ENCODE measurements at places on chromosomes 2 and 18.

DNA sequence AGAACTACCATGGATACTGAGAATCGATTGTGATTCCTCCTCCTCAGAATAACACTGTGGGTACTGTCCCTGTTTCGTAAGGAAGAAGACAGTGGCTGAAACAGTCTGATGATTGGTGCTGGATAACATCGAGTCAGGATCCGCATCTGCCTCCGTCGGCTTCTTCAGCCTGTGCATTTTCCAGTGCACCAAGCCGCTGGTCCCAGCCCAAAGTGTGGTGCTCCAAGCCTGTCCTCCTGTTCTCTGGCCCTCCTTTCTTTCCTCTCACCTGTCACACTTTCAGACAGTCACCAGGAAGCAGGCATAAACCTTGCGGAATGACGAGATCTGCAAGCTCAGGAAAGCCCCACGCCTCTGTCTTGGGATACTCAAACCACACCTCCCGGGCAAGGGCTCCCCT, 30.6 kb downstream of the PTGR3 start:
- DNase-seq, result no peak

- DNase-seq, result no peak
Observed at GRCh38 chr2:60741576-60741975, 14.5 kb upstream of the PAPOLG start.

DNA sequence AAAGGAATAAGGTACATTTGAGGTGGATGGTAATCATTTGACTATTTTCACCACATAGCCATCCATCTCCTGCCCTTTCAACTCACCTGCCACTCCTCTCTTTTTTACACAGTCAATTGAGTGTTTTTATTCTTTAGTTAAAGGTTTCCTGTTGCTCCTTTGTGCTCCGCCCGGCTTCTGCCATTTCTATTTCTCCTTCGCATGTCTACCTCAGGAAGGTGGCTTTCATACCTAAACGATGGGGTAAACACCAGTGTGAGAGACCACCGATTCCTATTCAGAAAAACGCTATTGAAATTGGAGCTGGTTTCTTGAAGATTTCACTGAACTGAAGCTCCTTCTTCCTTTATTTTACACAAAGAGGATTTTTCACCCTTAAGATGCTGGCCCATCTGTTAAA, 1628.0 kb upstream of the PIK3C3 start:
- DNase-seq, result no peak

DNA sequence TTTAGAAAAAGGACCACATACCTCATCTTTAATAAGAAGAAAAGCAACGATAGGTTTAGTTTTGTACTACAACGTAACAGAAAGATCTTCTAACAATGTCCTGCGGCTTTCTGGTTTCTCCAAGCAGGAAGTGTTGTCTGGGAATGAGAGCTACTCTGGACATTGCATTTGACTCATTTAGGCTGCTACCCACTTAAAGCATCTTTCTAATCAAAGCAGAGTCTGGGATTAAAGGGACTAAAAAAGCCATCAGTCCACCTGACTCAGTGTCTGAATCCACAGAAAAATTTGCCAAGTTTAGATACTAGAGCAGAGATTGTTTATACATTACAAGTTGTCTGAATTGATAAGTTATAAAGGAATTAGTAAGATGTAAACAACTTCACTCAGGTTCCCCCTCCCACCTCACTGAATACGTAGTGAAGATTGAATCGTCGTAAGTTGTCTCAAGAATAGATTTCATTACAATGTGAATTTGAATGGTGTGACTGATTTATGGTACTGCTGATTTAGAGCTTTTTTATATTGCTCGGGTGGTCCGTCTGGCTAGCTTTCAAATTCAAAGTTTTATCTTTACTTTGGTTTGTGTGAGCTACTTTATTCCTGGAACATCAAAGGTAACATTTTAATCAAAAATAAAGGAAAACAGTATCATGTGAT, 70.2 kb upstream of the SMIM21 start:
- no peak for DNase-seq

DNA sequence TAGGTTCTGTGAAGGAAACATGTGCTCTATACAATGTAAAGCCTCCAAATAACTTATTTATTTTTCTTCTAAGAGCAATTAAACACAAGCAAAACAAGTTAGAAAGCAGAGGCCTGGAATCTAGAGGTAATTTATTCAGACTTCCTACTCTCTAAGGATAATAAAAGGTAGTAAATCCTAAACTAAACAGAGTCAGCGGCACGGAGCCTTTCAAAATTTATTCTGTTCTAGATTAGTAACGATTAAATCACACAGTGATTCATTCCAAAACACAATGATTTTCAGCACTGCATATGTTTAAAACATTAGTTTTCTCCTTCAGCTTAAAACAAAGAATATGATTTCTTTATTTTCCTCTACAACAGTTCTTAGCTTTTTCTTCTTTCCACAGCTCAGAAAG, 160.9 kb downstream of the FBXO15 start:
- no peak for DNase-seq

- no peak for DNase-seq
Observed at GRCh38 chr18:74276609-74277008, 15.2 kb downstream of the CYB5A start.

GRCh38 chr2:192314800-192315481, 120.2 kb upstream of the TMEFF2 start:
- DNase-seq, result no peak

DNA sequence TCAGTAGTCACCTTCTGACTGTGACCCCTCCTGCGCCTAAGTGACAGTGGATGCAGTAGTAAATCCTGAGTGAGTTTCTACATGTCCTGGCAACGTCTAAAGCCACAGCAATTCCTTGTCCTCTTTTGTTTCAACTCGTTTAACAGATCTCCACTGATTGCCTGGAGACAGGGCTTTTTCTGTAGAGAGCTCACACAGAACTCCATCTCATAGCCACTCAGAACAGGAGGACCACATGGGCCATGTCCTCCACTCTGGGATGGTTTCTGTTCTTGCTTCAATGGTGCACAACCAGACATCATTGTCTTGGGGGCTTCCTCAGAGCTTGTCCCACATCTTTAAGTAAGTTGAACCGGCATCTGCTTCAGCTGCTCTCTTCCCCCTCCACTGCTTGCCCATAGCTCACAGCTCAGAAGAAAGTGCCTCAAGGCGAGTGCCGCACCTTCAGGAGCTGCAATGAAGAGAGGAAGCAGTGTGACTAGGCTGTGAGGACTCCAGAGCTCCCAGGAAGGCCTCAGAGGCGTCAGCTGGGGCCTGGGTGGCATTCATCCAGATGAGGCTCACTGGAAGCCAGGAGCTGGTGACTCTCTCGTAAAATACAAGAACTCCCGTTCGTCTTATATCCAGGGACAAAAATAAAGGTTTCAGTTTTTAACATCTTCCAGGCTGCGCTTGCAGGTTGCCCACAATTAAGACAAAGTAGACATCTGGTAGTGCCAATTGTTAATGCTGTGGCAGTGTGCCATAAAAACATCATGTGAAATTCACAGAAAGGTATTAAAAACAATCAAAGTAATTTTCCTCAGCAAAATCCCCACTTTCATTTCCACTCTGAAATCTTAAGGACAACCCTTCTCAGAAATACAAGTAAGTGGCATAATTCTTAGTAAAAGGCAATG, 37.3 kb downstream of the ST3GAL5 start:
- no peak for DNase-seq

- no peak for DNase-seq
Observed at GRCh38 chr2:104880076-104880475, 26.2 kb downstream of the POU3F3 start.

- DNase-seq, result peak; percentile 45
Observed at GRCh38 chr2:96773922-96774321, 13.2 kb downstream of the CNNM4 start.

DNA sequence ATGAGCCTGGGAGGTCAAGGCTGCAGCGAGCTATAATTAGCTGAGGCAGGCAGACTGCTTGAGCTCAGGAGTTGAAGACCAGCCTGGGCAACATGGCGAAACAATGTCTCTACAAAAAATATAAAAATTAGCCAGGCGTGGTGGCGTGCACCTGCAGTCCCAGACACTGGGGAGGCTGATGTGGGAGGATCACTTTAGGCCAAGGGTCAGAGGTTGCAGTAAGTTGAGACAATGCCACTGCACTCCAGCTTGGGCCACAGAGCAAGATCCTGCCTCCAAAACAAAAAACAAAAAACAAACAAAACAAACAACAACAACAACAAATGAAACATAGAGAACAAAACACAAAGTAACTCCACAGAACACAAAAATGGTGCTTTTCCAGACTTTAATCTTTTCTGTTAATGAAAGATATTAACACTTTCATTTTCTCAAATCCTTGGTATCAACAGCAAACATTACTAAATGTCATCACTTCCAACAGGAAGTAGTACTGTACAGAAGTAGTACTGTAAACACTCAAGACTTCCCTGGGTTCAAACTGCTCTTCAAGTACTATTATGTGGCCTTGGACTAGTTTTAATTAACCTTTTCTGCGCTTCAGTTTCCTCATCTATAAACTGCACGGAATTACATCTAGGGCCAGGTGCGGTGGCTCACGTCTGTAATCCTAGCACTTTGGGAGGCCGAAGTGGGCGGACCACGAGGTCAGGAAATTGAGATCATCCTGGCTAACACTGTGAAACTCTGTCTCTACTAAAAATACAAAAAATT, 27.9 kb downstream of the PUM2 start:
- no peak for DNase-seq

DNA sequence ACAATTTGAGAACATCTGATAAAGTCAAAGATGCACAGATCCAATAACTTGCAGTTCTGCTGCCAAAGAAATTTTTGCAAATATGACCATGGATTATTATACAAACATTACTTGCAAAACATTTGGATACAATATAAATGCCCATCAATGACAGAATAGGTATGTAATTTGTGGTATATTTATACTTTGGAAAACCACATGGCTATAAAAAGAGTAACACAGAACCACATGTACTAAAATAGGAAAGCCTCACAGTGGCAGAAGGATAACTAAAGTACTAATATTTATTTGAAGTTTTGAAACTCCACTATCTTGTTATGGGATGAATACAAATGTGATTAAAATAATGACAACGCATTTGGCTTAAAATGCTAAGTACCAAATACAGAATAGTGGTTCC, 51.8 kb upstream of the DNAJC10 start:
- no peak for DNase-seq

GRCh38 chr2:37205689-37206341, 9.5 kb downstream of the CEBPZOS start:
- no peak for DNase-seq

DNA sequence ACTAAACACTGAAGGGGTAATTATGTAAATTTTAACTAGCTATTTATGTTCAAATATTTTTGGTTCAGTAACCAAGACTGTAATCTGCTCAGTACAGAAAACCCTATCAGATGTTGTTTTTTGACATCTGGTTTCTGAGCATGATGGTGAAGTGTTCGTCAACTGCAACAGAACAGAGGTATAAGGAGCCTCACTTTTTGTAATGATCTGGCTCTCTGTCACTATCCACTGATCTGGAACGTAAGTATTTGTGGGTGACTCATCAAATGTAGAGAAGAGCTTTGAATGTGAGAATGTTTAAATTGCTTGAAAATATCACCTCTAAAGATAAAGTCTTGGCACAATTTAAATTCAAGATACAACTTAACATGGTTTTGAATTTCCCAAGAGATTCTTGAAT, 213.6 kb upstream of the FAM98A start:
- no peak for DNase-seq

GRCh38 chr2:127425540-127426490, 7.6 kb downstream of the PROC start:
- DNase-seq, result no peak

DNA sequence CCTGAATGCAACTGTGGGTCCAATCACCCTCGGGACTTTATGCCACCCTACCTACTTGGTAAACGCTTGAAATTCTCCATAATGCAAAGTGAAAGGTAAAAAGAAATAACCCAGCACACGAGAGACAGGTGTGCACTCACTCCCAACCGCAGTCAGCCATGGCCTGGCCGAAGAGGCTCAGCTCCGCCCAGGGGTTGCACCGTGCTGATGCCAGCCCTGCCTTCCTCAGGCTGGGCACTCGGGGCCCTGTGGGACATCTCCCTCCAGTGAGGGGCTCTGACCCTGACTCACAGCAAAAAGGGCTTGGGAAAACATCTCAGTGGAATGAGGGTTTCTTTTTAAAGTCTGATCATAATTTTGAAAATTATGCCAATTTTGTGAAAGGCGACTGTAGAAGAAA, 13.3 kb downstream of the SLC66A2 start:
- DNase-seq, result no peak

DNA sequence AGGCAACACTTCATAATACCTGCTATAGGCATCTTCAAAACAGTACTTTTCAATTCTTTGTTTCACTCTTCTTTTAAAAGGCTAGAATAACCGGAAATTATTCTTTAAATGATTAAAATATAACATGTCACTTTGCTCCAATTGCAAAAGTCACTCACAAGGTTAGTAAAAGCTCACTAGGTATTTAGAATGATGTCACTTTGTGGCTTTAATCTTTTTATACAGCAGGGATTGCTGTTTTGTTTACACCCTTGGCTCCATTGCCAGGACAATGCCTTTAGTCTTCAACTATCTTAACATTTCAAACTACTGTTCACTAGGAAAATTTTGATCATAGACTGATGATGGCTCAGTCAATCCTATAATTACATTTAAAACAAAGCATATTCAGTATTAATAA, 157.1 kb downstream of the BAZ2B start:
- DNase-seq, result no peak

DNA sequence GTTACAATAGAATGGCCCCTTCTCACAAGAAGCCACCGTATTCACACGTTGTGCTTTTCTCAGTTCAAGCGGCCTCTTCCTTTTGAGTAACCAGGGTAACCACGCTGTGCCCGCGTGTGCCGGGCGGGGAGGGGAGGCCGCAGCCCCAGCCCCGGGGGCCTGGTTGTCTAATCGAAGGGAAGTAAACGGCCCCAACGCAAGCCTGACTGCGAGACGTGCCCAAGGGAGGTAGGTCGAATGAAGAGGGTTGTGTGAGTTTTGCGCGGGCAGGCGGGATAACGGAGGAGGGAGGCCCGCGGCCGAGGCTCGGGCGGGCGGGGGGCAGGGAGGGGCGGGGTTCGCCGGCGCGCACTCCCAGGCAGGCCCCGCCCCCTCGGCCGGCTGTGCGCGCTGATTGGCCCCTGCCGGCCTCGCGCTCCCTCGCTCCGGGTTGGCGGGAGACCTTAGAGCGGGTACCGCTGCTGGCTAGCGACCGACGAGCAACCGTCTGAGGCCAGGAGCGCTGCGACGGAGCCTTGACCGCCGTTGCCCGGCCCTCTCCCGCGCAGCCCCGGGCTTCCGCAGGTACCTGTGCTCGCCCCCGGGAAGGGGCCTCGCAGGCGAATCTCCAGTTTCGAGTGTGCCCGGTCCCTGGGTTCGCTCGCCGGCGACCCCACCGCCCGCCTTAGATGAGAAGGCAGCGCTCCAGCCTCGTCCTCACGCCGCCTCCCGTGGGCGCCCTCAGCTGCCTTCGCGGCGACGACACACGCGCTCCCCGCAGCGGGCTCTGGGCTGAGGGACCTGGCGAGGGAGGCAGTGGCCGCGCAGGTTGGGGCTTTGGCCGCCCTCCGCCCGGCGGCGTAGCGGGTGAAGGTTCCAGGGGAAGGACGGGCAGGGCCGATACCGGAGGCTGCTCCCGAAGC, at the start of gene SPDYA:
SPDYA (plus strand) TSS at position 451 of the 902 bp plus-strand sequence. CDS start 5,181 bp downstream, outside the sequence.
- peak; percentile 72 for DNase-seq

GRCh38 chr2:227653419-227653818, 13.2 kb upstream of the SCYGR5 start:
- DNase-seq, result no peak

- DNase-seq, result no peak
Observed at GRCh38 chr2:18560797-18561085, 288 bp upstream of the RDH14 start.

GRCh38 chr18:24160086-24160485, 21.2 kb downstream of the CABYR start:
- DNase-seq, result no peak

- DNase-seq, result no peak
Observed at GRCh38 chr2:64941143-64941542, 48.1 kb upstream of the SLC1A4 start.

GRCh38 chr2:67724261-67724660, 327.1 kb downstream of the ETAA1 start:
- no peak for DNase-seq

Data from NCI-H2171 (cell line).